ENCODE measurements at places on chromosomes 5 and 9.

DNA sequence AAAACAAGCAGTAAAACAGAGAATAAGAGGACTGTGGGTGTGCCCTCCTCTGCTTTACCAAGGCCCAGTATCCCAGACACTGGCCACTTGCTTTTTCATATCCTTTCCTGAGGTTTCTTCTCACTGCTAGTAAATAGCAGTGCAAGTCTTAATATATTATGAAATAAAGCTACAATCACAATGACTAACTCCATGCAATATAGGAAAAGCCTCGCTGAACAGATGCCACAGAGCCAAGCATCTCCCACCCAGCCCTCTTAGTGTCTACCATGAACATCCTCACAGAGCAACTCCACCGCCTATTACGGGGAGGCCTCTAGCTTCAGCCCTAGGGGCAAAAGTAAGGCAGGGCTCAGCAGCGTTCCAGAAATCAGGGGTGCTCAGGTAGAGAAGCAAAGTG, 130.7 kb upstream of the LHFPL2 start:
- no peak for DNase-seq

DNA sequence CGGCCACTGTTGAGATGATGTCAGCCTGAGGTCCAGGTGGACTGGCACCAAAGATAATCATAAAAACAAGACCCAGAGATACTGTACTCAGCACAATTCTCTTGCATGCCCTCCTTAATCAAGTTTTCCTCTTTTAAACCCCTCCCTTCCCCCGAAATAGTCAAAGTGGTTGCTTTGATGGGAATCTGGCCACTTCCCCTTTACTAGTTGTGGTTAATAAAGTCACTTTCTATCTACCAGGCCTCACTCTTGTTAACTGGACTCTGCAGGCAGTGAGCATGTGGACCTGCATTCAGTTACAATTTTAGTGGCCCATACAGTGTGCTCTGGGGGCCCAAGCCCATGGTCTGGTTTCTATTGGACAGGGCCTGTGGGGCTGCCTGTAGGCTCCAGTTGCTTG, 17.5 kb downstream of the FBP2 start:
- DNase-seq, result no peak

DNA sequence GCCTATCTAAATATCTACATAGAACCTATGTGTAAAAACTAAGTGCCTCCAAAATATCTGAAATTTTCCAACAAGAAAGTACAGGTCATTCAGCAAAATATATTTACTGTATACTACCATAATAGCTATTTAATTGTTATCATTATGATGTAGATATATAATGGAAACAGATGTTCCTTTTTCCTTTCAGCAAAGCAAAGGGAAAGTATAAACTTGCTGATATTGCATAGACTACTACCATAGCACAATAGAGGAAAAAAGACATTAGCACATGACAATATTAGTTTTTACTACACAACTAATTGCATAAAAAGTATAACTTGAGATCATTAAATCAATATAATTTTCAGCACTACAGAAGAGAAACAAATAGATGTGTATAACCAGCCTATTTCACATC, 14.9 kb downstream of the NR2F1-AS1 start:
- DNase-seq, result no peak

DNA sequence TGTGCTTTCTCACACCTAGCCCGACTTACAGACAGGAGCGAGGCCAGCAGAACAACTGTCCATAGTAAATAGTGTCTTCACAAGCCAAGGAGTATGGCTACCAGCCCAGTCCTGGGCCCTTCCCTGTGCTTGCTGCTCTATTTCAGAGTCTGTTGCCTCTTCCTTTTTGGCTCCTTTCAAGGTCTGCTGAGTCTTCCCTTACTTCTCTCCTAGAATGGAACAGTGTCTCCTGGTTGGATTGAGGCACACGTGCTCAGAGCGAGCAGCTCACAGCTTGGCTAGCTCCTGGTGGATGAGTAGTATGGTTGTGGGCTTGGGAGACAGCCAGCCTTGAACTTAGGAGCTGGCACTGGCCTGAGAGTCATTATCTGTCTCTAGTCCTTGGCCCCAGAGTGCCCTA, 72.8 kb downstream of the TLE4 start:
- DNase-seq, result no peak

DNA sequence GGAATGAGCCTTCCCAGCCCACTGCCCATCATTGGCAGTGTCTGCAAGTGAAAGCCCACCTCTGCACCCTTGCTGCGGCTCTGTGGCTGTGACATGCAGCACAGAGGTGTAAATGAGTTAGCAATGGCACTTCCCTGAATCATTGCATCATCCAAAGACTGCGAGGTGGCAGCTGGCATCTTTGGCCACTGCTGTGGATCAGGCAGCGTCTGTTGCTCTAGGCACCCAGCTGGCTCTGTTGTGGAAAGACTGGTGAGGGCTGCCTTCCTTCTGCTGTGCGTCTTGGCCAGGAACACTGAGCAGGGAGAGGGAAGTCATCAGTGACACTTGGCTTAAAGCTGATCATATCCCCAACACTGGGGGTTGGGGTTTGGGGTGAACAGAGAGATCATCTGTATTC, 64.5 kb downstream of the MFAP3 start:
- DNase-seq, result no peak

- no peak for DNase-seq
Measured at GRCh38 chr5:151718153-151718552, 31.4 kb upstream of the SPARC start.

DNA sequence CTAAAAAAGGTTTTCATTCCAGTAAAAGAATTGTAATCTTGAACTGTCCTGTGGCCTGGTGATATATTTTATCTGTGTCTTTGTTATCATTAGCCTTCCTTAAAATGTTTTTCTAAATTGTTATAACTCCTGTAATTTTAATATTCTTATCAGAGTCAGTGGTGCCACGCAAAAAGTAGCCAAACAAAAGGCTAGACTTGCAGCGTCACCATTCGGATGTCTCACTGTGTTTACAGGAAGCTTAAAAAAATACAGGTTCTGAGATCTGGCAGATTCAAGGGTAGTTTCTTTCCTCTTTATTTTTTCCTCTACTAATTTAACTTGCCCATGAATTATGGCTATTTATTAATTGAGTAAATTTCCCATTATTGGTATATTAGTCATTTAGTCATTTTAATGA, 362.3 kb downstream of the MAT2B start:
- DNase-seq, result no peak

GRCh38 chr5:125130591-125130990, 384.2 kb upstream of the ZNF608 start:
- DNase-seq, result no peak

- DNase-seq, result no peak
Measured at GRCh38 chr5:137129886-137130680, 369.0 kb downstream of the SPOCK1 start.

DNA sequence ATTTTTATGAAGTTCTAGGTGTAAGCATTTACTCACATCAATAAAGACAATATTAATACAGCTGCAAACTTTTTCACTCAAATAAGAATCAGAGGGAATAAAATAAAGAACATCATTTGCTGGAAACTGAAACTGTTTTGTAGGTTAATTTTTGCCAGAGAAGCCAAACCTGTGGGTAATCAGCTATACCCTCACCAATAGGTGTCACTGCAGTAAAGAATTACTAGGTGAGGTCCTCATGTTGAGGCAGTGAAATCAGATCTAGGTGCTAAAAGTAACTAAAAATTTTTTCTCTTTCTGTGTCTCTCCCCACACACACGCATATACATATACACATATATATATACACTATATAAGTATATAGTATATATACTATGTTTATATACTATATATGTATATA, 1016.3 kb upstream of the SEMA6A start:
- no peak for DNase-seq

GRCh38 chr9:128102861-128103588, 24.5 kb downstream of the PTGES2 start:
- DNase-seq, result no peak

GRCh38 chr5:60597572-60598320, 102.2 kb downstream of the DEPDC1B start:
- no peak for DNase-seq

GRCh38 chr5:133732536-133732935, 120.2 kb upstream of the FSTL4 start:
- no peak for DNase-seq

DNA sequence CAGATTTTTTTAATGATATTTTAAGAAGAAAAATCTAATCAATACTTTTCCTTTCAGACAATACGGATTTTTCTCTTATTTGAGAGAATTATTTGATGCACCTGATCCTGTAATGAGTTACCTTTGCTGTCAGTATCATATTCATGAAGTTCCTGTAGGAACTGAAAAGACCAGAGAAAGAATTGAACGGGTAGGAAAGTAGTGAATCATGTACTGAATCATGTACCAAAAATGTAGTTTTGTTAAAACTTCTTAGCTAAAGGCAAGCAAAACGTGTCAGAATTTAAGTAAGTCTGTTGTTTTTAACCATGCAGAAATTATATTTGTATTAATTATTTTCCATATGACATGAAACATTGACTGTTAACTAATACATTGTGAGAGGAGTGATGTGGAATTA, 56.6 kb downstream of the SMC5 start:
- no peak for DNase-seq

DNA sequence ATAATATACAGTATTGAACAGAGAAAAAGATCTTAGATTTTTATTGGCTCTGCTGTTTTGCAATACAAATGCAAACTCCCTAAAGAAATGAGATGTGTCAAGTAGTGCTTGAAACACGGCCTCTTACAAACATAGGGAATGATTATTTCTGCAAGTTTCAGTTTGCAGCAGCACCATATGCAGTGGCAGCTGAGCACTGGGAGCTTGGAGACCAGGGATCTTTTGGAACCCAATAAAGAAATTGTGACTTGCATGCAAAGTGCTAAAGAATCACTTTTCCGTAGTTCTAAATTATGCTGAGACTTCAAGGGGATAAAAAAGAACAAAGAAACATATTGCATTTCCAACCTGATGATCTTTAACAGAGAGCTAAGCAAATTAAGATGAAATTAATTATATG, 674.6 kb upstream of the ZNF608 start:
- DNase-seq, result no peak

GRCh38 chr5:25064306-25064705, 419.5 kb upstream of the CDH10 start:
- DNase-seq, result no peak

GRCh38 chr5:128455841-128456361, 82.1 kb downstream of the FBN2 start:
- no peak for DNase-seq

GRCh38 chr5:57262541-57262940, 88.7 kb downstream of the GPBP1 start:
- no peak for DNase-seq

- DNase-seq, result no peak
Measured at GRCh38 chr5:51889703-51890102, 506.5 kb downstream of the ISL1 start.

GRCh38 chr5:3010953-3011763, 259.7 kb upstream of the IRX2 start:
- DNase-seq, result no peak

DNA sequence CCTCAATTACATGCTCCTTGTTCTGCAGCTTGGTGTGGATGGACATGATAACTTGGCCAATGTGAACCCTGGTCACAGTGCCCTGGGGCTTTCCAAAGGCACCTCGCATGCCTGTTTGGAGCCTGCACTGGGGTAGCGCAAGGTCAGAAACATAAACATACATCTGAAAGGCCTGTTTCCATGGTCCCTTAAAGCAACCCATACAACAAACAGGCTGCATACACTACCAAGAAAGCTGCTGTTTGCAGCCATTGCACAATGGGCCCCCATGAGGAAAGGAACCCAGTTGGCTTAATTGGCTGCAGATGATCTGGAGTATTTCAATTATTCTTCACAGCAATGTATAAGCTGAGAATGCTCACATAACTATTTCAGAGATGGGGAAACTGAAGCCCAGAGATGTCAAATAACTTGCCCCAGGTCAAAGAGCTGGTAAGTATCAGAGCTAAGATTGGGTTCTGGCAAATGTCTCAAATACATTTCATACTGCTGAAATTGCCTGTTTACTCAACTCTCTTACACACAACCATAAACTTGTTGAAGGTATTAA, 233.9 kb downstream of the ASTN2 start:
- DNase-seq, result no peak

DNA sequence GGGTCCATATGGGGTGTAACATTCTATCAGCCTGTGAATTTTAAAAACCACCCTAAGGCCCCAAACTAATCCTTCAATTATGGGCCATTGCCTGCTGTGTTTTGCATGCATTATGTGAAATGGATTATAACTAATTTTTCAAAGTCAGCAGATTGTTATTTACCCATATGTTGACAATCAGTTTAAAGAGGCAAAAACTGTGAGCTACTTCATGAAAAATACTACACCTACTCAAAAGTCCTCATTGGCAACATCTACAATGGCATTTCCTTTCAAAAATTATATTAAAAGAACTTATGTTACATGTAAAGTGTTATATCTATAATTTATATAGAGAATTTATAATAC, 49.0 kb upstream of the KIF2A start:
- no peak for DNase-seq

DNA sequence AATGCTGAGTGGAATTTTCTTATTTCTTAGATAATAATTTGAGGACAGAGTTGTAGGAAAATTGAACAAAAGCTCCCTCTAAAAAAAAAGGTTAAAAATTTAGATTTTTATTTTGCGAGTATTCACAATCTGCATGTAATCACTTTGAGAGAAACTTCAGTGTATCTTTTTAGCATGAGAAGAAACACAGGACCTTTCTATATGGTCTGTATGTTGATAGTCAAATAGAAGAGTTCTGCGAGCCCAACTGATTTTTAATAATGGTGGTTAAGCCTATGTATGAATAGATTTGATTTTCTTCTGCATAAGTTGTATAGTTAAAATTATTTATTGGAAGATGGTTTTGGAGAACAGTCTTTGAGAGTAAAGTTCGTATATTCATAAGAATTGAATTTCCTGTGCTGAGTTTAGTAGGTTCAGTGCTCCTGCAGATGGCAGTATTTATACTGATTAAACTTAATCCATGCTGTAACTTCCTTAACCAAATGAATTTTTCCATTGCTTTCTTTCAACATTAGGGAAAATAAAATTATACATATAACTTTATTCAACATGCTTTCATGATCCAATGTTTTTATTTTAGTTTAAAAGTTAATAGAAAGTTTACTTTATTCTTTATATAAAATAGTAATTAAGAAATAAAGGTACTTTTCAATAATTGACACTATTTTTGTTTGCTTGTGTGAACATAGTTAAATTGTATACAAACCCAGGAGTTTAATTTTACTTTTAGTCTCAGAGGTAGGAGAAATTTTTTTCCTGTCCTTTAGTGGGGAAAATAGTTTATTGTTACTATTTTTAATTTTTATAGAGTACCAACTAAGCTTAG, 19.6 kb downstream of the TCERG1 start:
- no peak for DNase-seq

GRCh38 chr9:130872912-130873503, 23.6 kb downstream of the QRFP start:
- DNase-seq, result no peak
